ENCODE measurements at places on chromosomes 13 and 19.

DNA sequence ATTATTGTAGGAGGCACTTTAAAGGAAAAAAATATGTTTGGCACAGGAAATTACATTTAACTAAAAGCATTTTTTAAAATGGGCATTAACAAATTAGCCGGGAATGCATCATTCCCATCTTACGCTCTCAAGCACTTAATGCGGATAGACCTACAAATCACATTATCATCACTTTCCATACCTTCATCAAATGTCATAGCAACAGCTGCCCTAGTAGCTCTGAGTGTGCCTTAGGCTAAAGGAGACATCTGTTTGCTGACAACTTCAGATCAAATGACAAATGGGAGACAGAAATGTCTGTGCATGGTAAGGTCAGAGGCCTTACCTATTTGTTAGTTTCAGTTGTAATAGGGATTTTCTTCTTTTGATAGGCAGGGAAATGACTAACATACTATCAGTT lies 773.2 kb upstream of the SLC10A2 start:
- no peak for DNase-seq

DNA sequence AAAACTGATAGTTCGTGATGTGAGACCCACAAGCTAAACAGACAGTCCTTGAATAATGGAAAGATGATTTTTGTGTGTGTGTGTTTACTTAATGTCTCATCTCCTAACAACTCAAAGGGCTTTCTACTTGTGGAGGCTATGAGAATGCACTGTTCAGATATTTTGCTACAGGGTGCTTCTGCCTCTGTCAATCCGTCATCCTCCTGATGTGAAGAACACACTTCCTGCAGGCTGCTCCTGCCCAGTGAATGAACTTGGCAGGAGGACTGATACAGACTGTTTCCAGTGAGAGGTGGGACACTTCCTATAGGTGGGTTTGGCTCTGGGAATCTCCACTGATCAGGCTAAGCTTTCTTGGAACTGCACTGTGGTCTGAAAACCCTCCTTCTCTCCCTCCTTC lies 168.4 kb upstream of the STARD13 start:
- no peak for DNase-seq

DNA sequence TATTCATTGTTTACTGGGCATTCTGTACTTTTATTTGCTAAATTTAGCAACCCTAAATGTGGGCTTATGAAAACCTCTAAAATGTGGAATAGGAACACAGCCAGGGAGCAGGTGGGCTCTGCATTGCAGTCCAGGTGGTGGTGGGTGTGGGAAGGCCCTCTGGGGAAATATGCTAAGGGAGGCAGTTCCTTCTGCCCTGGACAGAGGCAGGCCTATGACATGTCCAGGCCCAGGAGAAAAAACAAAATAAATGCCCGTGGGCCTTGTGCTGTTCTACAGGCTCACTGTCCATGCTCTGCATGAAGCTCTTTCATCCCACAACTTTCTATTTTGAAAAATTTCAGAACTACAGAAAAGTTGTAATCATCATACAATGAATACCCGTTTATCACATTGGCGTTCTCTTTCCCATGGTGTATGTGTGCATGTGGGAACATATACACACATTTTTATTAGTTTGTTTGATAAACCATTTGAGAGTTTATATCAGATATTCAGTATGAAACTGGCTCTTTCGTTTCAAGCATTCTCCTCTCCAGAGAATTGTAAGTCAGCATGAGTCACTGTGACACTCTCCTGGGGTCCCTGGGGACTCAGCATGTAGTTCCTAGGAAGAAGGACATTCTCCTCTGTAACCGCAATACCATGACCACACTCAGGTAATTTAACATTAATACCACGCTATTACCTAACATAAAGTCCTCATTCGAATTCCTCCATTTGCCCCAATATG lies 505.3 kb downstream of the COG6 start:
- DNase-seq = no peak

DNA sequence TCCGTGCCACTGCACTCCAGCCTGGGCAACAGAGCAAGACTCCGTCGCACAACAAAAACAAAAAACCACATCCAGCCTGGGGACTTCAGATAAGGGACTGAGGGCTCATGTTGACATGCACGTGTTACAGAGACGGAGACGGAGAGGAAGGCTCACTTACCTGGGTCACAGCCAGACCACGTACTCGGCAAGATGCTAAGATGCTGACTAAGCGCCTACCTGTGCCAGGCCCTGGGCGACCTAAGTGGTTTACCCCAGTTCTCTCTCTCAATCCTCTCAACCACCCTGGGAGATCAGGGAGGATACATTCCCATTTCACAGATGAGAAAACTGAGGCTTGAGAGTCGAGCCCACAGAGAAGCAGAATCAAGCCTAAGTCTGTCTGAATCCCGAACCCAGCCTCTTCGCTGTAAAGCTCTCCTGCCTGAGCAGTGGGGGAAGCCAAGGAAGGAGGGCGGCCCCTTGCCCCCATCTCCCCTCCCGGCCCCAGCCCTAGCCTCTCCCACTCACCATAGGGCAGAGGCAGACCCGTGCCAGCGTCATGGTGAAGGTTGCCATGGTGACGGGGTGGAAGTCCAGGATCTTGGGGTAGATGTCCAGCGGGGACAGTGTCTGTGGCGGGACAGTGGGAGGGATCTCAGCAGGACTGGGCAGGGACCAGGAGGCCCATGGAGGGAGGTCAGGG lies 13.5 kb downstream of the ERCC2 start:
- DNase-seq = no peak

GRCh38 chr13:110690516-110690915 lies 15.4 kb downstream of the CARS2 start:
- DNase-seq = no peak

DNA sequence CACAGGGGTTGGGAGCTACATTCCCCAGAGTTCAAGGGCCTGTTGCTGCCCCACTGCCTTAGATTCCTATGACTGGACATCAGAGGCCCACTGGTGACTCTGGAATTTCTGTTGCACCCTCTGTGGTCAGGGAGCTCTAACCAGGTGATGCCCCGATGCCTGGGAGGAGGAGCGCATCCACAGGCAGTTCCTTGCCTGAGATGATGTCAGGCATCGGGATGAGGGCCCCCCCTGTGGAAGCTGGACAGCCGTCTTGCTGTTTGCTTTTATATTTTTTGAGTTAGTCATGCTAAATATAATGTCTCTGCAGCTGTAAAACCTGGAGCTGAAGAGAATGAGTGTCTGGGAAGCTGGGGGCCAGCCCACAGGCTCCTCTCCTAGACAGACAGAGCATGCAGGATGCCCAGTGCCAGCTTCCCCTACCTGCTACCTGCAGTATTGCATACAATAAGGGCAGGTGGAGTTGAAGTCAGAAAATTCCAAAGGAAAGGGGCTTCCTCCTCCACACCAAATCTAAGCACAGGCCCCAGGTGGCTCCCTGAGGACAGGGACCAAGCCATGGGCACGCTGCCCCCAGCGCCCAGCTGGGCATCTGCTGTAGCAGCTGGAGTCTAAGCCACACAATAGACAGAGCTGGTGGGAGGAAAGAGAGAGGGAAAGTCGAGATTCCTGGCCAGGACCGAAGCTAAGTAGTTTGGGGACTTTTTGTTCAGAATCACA lies 16.2 kb downstream of the COL4A2 start:
- no peak for DNase-seq

- no peak for DNase-seq
Measured at GRCh38 chr19:30870876-30871275, 478.4 kb downstream of the TSHZ3 start.

DNA sequence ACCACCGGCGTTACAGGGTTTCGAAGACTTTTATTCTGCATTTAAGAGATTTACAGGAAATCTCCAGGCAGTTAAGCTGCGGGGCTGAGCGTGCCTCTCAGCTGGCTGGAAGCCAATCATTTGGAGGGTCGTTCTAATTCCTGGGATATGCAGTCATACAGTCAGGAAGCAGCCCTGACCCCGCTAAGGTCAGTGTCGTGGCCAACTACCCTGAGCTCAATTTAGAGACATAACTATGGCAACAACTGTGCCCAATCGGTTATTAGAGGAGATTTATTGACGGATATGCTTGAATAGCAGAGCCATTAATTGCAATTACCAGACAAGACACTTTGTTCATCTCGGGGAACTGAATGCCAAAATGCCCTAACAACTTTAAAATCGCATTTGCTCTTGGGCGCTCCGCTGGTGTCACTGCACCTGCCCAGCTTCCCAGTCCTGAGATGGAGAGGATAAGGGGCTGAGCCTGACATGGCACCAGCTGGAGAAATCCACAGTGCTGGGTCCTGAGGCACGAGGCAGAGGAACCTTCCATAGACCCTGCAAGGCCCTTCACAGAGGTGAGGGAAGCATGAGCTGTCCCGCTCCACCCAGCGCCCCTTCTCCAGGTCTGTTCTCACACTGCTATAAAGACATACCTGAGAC lies 15.1 kb upstream of the ZNF507 start:
- DNase-seq = no peak
